ENCODE measurements at places on chromosomes 5 and 9.

- DNase-seq = no peak
Measured at GRCh38 chr5:129399069-129399468, 61.0 kb upstream of the ADAMTS19 start.

DNA sequence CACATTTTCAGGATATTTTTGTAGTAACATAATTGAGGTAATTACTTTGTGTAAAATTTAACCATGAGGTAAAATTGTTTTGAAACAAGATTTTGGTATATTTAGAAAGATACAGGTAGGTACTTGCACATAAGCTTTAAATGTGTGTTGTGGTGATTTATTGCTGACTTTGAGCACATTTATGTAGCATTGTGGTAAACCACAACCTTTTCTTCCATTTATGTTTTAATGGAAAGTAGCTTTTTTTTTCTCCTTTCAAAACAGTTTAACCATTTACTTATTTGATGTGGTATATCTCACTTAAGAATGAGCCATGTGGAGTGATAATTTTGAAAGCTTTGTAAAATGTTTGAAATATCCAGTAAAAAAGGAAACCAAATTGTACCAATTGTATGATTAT is 35.6 kb downstream of the FCHO2 start:
- DNase-seq = no peak

- DNase-seq = no peak
Measured at GRCh38 chr5:53962306-53962705, 348.1 kb downstream of the ARL15 start.

DNA sequence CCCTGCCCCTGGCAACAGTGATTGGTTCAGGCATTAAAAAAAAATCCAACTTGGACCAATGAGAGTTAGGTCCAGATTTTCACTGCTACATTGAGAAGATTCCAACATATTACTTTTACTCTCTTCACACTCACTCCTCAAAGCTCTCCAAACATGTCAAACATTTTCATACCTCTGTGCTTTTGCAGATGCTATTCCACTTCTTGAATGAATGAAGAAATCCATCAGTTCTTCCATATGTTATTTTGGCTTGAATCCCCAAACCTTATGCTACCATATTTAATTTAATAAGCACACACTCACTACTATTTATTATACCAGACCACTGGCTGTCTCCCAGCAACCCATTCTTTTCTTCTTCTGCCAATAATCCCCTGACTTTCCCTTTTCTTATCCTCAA is 87.1 kb downstream of the PPP2R2B start:
- DNase-seq = no peak

GRCh38 chr5:135875567-135875966 is 20.1 kb downstream of the IL9 start:
- DNase-seq = no peak

GRCh38 chr9:9352877-9353481 is 1259.8 kb downstream of the PTPRD start:
- no peak for DNase-seq

GRCh38 chr9:137000177-137000930 is 4.0 kb upstream of the CLIC3 start:
- DNase-seq = peak; percentile 44

DNA sequence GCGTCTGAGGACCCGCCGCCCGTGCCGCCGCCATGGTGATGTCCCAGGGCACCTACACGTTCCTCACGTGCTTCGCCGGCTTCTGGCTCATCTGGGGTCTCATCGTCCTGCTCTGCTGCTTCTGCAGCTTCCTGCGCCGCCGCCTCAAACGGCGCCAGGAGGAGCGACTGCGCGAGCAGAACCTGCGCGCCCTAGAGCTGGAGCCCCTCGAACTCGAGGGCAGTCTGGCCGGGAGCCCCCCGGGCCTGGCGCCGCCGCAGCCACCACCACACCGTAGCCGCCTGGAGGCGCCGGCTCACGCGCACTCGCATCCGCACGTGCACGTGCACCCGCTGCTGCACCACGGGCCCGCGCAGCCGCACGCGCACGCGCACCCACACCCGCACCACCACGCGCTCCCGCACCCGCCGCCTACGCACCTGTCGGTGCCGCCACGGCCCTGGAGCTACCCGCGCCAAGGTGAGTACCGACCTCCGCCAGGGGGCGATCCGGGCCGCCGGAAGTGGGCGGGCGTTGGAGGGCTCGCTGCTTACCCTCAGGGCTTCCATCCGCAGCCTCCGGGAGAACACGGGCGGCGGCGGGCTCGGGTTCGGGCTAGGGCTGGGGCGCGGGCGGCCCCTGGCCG is 8.5 kb downstream of the PRR7 start:
- peak; percentile 93 for DNase-seq

DNA sequence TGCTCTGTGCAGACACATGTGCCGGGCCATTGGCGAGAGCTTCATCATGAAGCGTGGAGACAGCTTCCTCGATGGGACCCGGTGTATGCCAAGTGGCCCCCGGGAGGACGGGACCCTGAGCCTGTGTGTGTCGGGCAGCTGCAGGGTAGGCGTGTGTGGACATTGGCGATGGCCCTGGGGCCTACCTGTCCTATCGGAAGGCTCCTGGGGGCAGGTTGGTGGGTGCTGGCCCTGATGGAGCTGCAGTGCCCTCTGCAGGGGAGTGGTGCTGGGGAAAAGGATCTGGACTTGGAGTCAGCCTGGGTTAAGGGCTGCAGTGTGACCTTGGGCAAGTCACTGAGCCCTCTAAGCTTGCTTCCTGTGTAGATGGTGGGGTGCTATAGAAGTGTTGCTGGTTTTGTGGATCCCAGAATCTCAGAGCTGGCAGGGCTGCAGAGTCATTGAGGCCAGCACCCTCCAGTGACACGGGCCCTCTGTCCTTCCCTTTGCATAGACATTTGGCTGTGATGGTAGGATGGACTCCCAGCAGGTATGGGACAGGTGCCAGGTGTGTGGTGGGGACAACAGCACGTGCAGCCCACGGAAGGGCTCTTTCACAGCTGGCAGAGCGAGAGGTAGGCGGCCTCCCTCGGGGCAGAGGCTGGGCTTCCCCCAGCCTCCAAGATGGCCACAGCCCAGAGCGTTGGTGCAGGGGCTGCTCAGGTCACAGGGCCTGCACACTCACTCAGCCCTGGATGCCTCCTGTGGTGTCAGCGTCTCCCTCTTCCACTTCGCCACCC is 15.8 kb downstream of the ADAMTS13 start:
- DNase-seq = no peak

DNA sequence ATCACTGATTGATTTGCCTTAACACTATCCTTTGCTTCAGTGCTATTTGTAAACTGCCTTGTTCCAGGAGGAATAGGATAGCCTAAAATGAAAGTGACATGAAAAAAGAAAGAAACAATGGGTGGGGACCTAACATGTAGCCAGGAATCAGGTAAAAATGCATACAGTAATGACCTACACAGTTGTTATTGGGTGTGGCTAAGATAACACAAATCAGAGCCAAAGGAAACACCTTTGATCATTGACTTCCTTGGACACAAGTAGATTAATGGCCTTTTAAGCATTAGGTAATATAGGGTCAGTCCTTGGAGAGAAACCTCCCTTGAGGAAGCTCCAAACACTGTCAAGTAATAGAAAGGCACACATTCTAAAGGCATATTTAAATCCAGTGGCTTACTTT is 220.4 kb downstream of the TRPM3 start:
- no peak for DNase-seq

GRCh38 chr5:126814721-126815404 is 37.9 kb downstream of the LMNB1 start:
- DNase-seq = no peak

- DNase-seq = no peak
Measured at GRCh38 chr5:137034764-137035479, 464.2 kb downstream of the SPOCK1 start.

DNA sequence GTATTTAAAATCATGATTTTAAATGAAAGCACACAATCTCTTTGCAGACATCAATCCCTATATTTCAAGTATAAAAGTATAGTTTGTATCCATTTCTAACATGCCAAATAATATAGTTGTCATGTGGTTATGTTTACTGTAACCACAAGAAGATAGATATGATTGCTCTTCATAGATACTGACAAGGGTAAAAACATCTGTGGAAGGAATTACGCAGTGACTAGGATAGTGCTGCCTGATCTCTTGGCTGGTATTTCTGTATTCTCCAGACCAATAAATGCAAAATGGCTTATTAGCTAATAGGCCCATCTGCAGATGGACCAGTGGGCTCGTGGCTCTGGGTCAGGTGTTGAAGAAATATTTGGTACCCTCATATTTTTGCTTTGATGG is 34.9 kb upstream of the FBN2 start:
- no peak for DNase-seq

- DNase-seq = peak; percentile 74
Measured at GRCh38 chr5:151651997-151652645, 34.6 kb downstream of the SPARC start.

Data from CD4-positive, alpha-beta T cell treated with Interleukin-10 for 1 hour (primary cell).